ENCODE measurements at places on chromosomes 6 and 20. TPM values are rescaled to one million over a fixed set of nuclear protein-coding genes. Genes with fewer than 3 reads are reported as not detected.
A peak's percentile ranks its signal among the peaks of the same experiment; 100 is the strongest.

The RARS2 gene
- polyA plus RNA-seq = 54.4 TPM

The MAN1A1 gene
- polyA plus RNA-seq = 89.0 TPM

The GNMT gene
- 0.53 TPM for polyA plus RNA-seq

The PAK1IP1 gene
- polyA plus RNA-seq = 22.9 TPM

The FABP7 gene
- polyA plus RNA-seq = 0.34 TPM

The TRIM40 gene
- polyA plus RNA-seq = 0.07 TPM

The MUC22 gene
- polyA plus RNA-seq = not detected

The SEMG1 gene
- polyA plus RNA-seq = not detected

The HLA-DRA gene
- 110 TPM for polyA plus RNA-seq

The CHD6 gene
- 44.6 TPM for polyA plus RNA-seq

The GGTLC1 gene
- polyA plus RNA-seq = not detected

The OSTM1 gene
- 31.9 TPM for polyA plus RNA-seq

GRCh38 chr20:17854307-17854903, 114.2 kb downstream of the SNX5 start:
- DNase-seq = no peak

DNA sequence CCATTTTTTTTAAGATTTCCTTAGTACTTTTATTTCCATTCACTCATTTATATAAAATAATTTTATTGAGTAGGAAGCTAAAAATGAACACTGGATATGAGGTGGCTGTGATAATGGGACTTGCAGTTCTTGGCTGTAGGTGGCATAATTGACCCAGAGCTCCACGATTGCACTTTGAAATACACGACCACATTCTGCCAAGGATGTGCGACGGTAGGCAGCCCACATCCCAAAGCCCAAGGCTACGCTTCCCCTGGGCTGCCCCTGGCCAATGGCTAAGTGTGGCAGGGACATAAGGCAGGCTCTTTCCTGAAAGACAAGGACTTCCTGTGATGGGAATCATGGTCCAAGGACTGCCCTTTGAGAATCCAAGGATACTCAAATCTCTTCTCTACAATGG, 43.7 kb upstream of the ADTRP start:
- no peak for DNase-seq

- DNase-seq = no peak
These were observed 51.5 kb downstream of the STK4 start for GRCh38 chr20:45017857-45018256.

DNA sequence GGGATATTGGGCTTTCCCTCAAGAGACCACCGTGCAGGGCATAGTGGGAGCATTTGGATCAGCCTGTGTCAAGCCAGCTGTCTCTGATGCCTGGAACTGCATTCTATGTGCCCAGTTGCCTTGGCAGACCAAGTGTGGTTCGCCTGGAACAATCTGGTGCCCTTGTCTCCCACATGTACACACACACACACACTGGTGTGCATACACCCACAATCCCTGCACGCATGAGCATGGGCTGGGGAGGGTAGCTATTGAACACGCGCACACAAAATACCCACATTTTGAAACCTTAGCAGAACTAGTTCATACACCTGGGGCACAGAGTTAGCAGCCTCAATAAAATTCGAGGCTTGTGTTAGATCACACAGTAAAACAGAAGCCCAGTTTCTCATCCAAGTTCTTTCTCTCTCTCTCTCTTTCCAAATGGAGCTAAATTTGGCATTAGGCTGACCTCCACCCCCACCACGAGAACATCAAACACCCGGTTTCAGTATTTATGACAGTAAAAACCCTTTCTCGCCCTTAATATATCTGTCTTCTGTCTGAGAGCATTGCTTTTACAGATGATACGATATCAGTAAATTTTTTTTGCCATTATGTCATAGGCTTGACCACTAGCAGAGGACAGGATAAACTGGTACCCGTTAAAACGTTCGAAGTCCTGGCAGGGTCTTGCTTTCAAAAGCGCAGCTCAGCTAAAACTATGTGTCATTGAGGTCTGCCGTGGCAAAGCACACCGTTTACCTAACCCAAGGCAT, 18.2 kb upstream of the NFATC2 start:
- no peak for DNase-seq

DNA sequence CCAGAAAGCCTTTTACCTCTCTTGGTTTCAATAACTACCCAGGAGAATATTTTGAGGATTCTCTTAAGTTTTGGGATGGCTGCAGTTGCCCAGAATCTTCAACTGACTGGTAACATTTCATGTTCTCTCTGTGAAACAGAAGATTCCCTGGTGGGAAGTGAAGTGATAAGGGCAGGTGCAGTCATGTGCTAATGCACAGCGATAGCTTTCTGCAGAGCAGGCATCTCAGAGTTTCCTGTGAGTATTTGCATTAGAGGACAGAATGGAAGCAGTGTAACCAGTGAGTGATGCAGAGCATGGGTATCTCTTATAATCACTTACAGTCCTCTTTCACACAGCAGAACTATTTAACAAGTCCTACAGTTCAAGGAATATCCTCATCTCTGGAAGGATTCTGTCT, 76.1 kb downstream of the HCRTR2 start:
- DNase-seq = no peak

- DNase-seq = no peak
These were observed 73.6 kb upstream of the TRAF3IP2 start for GRCh38 chr6:111679126-111679858.

GRCh38 chr6:140205795-140206593, 831.5 kb upstream of the CITED2 start:
- no peak for DNase-seq

GRCh38 chr6:44361947-44362346, 19.5 kb downstream of the SPATS1 start:
- DNase-seq = no peak

DNA sequence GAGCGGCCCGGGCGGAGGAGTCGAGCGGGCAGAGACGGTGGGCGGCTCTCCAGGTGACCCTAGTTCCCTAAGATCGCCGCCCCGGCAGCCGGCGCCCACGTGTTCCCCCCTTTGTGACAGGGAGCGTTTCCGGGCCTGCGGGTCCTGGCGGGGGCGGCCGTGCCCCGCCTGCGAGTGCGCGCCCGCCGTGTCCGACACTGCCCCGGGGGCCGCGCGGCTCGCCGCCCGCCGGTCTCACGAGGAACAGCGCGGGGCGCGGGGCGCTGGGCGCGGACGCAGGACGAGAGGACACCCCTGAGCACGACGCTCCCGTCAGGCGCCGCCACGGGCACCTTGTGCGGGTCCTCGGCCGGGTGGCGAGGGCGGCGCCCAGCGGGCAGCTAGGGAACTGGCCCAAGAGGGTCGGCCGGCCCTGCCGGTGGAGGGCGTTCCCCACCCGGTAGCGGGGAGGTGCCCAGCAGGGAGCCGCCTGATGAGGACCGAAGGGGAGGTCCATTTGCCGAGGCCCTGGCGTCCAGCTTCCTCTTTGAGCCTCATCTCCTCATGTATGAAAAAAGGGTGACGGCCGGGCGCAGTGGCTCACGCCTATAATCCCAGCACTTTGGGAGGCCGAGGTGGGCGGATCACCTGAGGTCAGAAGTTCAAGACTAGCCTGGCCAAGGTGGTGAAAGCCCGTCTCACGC, at the start of gene VARS1:
VARS1 (minus strand) TSS at position 137 of the 683 bp plus-strand sequence. CDS start 535 bp downstream, outside the sequence.
- peak; percentile 71 for DNase-seq

DNA sequence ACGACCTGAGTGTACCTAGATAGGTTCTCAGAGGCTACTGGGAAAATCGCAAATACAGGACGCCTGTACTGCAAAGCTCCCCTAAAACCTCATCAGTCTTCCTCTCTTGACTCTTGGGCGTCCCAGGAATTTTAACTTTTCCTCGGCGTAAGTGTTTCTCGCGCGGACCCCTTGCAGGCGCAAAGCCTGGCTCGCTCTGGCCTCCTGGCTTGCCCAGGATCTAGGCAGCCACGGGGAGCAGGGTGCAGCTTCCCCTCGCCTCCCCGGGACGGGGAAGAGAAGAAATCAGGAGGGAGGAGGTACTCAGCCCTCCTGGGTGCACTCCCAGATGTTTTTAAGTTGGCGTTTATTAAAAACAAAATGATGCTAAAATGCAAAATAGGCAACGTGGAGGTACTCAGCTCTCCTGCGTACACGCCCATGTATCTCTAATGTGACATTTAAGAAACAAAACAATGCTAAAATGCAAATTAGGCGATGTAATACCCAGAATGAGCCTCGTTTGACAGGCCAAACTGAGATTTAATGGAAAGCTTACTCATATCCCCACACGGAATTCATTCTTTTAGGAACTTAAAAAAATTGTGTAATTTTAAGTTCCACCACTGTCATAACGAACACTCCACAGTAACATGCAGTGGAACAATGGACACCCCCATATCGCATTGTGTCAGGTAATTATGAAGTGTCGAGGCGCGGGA, 1.6 kb upstream of the SOBP start:
- DNase-seq = no peak

GRCh38 chr20:21033817-21034216, 72.3 kb downstream of the LINC00237 start:
- no peak for DNase-seq

DNA sequence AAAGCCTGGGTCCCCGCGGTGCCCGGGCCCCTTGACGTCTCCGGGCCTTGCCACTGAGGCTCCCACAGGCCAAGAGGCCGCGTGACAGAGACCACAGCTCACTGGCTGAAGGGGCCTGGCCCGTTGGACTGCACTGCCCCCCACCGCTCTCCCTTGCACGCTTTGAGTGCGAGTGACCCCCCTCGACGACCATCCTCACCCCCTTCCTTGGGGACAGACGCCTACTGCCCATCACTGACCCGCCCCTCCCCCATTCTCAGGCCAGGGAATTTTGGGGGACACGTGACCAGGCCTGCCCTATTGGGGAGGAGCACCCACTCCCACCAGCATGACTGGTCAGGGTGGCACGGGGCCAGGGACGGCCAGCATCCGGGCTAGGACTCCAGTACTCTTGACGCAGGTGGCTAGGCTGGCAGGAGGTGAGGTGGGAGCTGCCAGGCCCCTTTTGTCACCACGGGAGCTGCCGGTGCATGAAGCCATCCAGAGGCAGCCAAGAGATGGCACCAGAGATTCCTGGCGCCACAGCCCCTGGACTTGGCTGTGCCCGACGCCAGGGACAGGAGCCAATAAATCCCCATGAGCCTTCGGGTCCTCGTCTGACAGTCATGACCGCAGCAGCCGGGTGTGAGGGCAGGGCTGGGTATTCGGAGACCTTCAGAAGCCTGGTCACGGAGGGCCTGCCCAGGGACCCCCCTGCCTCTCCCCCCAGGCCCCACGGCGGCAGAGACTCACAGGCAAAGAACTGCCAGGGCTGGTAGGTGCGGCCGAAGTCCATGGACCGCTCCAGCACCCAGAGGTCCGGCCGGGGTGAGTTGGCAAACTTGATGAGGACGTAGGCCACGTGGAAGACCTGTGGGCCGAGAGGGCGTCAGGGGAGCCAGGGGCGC, 14.5 kb downstream of the LAMA5 start:
- DNase-seq = no peak

GRCh38 chr6:110999634-111000270, 17.9 kb downstream of the RPF2 start:
- DNase-seq = no peak

DNA sequence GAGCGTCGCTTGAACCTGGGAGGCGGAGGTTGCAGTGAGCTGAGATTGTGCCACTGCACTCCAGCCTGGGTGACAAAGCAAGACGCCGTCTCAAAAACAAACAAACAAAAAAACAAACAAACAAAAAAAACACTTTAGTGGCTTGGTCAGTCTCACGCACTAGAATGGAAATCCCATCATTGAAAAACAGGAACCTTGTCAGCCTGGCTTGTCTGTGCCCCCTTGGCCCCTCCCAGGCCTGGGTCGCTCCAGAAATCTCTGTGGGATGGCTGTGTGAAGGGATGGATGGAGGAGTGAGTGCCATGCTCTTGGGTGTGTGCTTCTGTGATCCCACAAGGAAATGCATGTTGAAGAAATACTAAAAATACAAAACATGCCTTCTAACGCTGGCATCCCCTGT, 20.9 kb upstream of the NAA20 start:
- DNase-seq = no peak

GRCh38 chr20:39163993-39164392, 201.8 kb downstream of the DHX35 start:
- no peak for DNase-seq

DNA sequence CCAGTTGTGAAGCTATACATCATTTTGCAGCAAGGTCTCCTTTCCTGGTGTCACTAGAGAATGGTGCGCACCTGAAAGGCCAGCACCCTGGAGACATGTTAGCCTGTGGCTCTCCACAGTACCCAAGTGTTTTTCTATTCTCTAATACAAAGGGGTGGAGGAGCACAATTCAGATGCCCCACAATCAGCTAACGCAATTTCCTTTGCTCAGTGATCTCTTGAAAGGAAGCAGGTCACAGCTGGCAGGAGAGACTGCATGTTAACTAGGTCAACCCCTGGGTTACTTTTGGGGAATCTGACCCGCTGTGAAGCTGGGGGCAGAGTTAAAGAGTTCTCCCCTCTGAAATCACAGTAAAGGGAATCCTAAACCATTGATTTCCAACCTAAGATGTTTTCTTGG, 92.5 kb downstream of the B3GAT2 start:
- no peak for DNase-seq

DNA sequence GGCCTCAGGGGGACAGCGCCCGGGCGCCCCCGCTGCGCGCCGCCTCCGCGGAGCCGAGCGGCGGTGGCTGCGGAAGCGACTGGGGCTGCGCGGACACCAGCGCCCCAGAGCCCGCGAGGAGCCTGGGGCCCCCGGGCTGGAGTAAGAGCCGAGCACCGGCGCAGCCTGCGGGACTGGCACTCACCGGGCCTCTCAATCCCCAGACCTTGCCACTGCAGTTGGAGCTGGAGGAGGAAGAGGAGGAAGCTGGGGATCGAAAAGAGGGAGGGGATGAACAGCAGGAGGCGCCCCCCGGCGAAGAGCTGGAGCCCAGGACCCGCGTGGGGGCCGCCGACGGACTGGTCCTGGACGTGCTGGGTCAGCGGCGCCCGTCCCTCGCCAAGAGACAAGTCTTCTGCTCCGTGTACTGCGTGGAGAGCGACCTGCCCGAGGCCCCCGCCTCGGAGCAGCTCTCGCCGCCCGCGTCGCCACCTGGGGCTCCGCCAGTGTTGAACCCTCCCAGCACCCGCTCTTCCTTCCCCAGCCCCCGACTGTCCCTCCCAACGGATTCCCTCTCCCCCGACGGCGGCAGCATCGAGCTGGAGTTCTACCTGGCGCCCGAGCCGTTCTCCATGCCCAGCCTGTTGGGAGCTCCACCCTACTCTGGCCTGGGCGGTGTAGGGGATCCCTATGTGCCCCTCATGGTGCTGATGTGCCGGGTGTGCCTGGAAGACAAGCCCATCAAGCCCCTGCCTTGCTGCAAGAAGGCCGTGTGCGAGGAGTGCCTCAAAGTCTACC, 590 bp downstream of the RNF217 start:
- no peak for DNase-seq

DNA sequence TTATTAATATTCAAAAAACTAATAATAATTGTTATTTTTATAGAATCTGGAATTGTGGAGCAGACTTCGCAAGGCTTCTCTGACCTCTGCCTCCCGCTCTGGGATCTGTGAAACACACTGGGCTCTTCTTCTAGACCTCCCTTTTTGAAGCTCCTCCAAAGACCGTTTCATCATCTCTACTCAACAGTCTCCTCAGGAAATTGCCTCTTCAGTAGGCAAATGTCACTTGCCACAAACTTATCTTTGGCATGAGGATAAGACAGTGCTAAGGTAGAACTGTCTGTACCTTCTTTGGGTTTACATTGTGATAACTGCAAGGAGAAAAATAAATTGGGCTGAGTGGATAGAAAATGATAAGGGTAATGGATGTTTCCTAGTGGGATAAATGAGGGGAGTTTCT, 2.3 kb upstream of the MAS1L start:
- no peak for DNase-seq

- no peak for DNase-seq
These were observed 1.7 kb downstream of the POPDC3 start for GRCh38 chr6:105178110-105178509.

Measured in right renal cortex interstitium (tissue), 3 donors.